NCI-H187 treated with DMSO at 0.1 percent for 48 hours (cell line): ENCODE measurements at places on chromosomes 1 and 21.

GRCh38 chr1:225812488-225813213, 2.7 kb downstream of the EPHX1 start:
- no peak for DNase-seq

DNA sequence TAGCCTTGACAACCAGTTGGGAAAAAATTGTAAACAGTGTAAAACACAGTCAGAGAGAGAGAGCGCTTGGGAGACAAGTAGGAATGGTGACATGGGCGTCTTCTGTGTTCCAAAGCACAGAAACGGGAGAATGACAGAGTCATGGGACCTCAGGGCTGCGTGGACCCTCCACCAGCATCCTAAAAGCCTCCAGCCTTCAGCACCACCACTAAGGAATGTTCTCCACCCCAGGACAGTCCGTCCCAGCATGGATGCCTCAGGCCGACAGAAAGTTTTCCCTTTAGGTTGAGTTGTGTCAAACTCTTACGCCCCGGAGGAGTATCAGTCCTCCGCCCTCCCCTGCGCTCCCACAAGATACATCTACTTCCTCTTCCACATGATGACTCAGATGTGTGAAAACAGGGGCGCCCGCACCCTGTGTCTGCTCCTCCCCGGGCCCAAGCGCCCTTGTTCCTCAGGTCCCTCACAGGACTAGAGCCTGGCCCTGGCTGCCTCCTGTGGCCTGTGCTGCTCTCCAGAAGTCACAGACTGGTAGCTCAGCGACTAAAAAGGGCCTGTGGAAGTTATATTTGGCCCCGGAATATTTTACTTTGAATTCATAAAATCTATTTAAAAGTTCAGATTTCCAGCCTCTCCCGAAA, 63.9 kb upstream of the EFHD2 start:
- DNase-seq: no peak

- DNase-seq: no peak
Measured at GRCh38 chr1:204141131-204141530, 10.7 kb downstream of the ETNK2 start.

GRCh38 chr1:157098519-157098918, 1.1 kb downstream of the ETV3L start:
- DNase-seq: no peak

DNA sequence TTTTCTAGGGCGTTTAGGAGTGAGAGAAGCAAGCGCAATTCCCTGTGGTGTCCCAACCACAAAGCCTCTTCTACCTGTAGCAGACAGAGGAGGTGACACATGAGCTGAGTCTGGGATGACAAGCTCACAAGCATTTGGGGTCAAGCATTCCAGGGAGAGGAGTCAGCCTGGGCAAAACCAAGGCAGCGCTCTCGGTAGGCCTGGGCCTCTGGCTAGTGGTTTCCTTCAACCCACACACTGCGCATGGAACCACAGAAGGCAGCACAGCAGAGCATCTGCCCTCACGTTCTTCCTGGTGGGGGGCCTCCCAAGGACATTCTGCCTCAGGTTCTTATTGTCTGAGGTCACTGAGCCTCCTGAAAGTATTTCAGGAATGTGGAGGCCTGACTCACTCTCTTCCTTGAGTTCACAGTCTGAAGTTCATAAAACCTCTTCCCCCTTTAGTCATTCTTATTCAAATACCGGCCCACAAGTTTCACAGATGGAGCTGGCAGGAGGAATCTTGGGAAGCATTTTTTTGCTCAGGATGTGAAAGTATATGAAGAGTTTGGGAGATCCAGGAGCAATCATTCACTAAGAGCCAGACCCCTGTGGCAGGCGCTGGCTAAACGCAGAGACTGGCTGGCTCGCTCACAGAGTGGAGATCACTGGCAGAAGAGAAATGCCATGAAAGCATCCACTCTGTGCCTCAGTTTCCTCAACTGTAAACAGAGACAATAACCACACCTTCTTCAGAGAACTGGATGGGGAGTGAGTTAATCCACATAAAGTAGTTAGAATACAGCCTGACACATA, 26.8 kb downstream of the CCN1 start:
- DNase-seq: no peak

- no peak for DNase-seq
Measured at GRCh38 chr1:57620605-57621004, 196.7 kb upstream of the DAB1 start.

- no peak for DNase-seq
Measured at GRCh38 chr1:89890085-89890752, 69.4 kb downstream of the LRRC8D start.

- DNase-seq: no peak
Measured at GRCh38 chr1:201184307-201185122, 6.1 kb upstream of the IGFN1 start.

GRCh38 chr1:47411436-47411835, 4.6 kb upstream of the FOXE3 start:
- no peak for DNase-seq

DNA sequence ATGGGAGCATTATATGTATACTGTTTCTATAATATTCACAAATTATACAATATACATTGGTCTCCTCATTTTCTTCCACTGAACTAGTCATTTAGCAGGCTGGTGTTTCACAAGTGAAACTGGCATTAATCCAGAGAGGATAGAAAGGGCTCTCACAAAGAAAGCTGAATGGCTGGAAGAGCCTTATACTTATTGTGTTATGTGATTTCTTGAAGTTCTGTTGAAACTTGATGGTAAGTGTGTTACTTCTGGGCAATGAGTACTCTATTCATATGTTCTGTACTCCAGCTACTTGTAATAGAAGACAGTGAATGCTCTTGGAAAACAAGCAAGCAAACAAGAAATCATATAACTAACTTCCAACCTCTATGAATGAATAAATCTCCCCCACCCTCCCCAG, 14.9 kb downstream of the STX12 start:
- no peak for DNase-seq

DNA sequence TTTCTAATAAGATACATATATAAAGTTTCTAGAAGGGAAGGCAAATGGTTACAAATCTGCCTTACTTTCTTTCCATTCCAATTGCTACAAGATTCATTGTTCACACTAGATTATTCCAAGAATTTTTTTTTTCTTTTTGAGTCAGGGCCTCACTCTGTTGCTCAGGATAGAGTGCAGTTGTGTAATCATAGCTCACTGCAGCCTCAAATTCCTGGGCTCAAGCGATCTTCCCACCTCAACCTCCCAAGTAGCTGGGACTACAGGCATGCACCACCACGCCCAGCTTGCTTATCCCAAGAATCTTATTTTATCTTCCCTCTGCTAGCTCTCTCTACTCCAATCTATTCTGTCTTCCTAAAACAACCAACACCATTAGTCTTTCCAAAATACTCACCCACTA, 81.8 kb downstream of the KIAA0319L start:
- DNase-seq: no peak

GRCh38 chr21:38761531-38761930, 44.2 kb upstream of the ETS2 start:
- DNase-seq: no peak

DNA sequence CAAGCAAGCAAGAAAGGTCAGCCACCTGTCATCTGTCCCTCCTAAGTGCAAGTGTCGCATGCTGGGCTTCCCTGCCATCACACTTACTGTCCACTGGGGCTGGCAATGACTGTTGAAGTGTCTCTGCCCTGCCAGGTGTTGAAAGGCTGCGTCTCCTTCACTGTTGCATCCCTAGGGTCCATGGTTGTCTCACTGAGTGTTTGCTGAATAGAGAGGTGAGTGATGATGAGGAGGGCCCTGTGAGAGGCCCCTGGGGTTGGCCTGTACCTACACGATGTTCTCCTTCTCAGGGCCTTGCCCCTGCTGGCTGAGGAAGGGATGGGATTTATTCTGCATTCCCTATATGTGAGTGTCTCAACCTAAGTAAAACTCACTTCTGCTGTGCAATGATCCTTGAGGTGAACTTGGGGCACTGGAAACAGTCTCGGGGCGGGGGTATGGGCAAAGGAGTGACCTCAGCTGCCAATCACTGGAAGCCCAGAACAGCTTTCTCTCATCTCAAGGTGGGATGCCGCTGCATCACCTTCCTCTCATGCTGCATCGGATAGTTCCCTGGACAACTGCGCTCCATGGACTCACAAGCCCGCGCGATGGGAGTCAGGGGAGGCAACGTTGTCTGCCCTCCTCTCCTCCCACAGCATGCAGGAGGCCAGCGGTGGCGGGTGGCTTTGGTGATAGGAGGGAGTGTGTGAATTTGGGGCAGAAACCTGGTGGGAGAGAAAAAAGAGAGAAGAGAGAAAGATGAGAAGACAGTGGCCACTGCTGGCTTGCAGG, 35.8 kb upstream of the SOX13 start:
- DNase-seq: no peak

DNA sequence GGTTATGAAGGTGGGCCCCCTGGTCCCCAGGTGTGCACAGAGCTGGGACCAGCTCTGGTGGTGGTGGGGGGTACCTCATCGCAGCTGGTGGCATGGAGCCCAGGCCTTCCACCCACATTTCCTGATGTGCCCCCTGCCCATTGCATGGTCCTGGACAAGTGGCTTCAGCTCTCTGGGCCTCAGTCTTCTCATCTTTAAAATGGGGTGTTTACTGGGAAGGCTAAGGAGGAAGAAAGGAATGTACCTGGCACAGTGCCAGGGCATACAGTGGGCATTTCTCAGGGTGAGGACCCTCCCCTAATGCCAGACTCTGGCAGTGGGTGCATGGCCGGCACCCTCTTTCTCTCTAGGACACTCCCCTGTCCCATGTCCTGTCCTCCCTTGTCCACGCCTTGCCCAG, 7.5 kb downstream of the CLCNKB start:
- no peak for DNase-seq

GRCh38 chr1:15656464-15656863, 27.7 kb upstream of the PLEKHM2 start:
- DNase-seq: no peak

GRCh38 chr1:11615090-11615489, 39.1 kb downstream of the FBXO2 start:
- DNase-seq: no peak

DNA sequence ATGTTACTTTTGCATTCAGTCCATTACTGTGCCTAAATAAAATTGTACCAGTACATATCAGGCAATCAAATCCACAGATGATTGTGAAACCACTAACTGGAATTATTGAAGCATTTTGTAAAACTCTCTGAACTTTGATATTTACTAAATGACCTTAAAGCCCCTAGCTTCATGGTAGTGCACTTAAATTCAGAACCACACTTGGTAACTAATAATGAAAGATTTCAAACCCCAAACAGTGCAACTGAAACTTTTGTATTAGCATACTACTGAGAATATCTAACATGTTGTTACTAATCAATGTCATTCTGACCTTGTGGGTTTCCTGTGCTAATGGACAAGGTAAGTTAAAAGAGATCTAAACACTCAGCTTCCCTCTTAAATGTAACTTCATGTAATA, at the start of gene CFHR3:
Gene CFHR3, plus strand, starts transcription at position 238 of the 400 bp plus-strand sequence. Its CDS starts 47 bp downstream, at position 285.
- no peak for DNase-seq

DNA sequence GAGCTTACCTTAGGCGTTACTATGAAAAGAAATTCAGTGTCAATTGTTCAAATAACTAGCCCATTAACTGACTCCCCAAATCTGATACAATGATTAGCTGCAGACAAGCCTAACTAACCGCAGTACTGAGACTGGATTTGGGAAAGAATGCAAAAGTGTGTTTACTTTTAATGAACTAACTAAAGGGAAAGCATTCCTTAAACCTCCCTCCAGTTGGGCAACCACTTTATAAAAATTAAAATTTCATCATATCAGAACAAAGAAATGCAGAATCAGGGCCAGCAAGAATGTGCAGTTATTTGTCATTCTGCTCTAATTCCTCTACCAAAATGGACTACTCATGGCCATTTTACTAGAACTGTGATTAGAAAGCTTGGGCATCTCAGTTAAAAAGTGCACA, 11.7 kb upstream of the NR5A2 start:
- no peak for DNase-seq

DNA sequence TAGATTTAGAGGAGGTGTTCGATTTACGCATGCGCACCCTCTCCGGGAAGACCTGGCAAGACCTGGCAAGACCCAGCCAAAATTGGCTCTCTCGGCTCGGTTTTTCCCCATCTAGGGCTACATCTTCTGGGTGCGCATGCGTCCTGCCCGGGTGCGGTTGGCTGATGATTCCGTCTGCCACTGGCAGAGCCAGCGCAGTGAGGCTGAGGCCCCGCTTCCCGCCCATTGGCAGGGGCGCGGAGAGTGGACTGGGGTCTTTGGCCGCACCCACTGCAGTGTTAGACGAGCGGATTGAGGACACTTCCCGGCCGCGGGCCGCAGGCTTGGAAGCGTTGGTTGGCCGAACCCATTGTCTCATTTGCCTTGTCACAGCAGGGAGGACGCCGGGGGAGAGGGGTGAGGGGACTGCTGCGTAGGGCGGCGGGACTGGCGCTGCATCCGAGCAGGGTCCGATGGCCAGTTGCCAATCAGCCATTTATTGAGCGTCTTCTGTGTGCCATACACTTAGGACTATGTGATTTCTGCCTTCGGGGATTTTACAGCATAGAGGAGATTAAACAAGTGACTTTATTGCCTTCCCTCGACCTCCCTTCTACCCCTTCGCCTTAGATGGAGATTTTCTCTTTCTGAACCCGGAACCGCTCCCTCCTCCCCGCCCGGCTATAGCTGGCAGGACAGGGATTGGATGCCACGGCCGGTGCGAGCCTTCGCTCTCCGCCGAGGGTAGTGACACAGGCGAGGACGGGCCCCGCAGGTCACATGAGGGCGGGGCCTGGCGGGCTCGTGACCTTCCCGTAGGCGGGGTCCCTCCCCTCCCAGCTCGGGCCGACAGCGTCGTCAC, 43.7 kb downstream of the MEF2D start:
- peak; percentile 98 for DNase-seq

- DNase-seq: no peak
Measured at GRCh38 chr1:214414691-214415090, 133.7 kb downstream of the SMYD2 start.

GRCh38 chr1:44664730-44665370, 9.4 kb downstream of the TMEM53 start:
- no peak for DNase-seq

- DNase-seq: no peak
Measured at GRCh38 chr1:49297783-49298182, 521.1 kb upstream of the BEND5 start.

DNA sequence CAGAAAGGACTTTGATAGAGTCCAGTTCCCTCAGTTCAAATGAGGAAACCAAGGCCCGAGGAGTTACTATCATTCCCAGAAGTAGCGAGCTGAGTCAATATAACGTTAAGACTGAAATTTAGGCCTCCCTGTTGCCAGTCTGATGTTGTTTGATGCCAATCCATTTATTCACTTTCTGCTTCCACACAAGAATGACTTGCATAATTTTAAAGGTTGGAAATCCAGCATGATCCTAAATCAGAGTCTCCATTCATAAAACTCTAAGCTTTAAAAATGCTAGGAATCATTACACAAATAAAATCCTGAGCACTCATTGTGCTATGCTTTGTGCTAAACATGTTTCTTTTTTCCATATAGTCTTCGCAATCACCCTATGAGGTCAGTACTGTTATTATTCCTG, 414.4 kb downstream of the PTBP2 start:
- DNase-seq: no peak

DNA sequence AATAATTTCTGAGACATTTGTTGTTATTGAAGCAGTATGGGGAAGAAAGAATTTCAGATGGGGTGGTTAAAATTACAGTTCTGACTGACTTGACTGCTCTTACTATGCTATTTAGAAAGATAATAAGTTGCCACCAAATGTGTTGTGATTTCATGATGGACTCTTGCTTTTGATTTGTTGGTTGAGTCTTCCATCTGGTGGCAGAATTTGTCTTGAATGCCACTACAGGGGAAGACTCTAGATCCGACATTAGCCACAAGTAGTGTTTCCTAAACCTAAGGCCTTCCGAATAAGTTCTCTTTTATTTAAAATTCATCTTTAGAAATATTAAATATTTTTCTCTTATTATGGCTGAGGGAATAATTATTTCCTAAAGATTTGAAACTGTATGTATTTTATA, 190.9 kb upstream of the ADGRL4 start:
- DNase-seq: no peak

GRCh38 chr1:43421396-43421795, 31.7 kb downstream of the SZT2 start:
- no peak for DNase-seq
